ENCODE measurements at places on chromosomes 3 and 15.

DNA sequence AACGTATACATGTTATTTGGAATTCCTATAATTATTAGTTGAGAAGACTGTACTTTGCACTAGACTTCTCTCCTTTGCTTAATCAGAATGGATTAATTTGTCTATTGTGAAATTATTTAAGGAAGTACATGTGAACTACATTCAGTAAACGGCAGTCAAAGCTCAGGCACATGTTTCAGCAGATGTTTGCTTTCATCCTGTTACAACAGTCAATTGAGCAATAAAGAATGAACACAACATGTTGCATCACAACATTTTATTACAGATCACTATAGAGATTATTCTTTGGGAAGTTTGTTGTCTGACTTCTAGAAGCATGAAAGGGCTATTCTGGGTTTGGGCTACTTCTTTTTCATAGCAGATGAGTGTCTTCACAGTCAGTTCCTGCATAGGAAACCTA, 39.2 kb downstream of the RAB27A start:
- peak; percentile 93 for DNase-seq

GRCh38 chr15:29675791-29676301, 146.4 kb downstream of the TJP1 start:
- DNase-seq: no peak

DNA sequence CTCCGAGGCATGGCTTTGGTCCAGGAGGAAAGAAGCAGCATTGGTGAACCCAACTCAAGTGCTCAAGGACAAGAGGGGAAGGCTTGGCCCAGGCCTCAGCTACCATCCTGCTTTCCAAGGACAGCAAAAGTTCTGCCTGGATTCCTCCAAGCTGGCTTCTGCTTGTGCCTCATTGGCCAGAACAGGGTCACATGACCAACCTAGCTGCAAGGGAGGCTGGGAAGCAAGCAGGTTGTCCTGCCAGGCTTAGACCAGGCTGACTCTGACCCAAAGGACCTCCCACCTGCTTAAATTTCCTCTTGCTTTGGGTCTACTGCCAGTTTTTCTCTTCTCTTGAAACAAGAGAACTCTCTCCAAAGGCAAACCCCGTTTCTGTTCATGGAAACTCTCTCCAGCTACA, 70.7 kb downstream of the RPN1 start:
- DNase-seq: no peak

DNA sequence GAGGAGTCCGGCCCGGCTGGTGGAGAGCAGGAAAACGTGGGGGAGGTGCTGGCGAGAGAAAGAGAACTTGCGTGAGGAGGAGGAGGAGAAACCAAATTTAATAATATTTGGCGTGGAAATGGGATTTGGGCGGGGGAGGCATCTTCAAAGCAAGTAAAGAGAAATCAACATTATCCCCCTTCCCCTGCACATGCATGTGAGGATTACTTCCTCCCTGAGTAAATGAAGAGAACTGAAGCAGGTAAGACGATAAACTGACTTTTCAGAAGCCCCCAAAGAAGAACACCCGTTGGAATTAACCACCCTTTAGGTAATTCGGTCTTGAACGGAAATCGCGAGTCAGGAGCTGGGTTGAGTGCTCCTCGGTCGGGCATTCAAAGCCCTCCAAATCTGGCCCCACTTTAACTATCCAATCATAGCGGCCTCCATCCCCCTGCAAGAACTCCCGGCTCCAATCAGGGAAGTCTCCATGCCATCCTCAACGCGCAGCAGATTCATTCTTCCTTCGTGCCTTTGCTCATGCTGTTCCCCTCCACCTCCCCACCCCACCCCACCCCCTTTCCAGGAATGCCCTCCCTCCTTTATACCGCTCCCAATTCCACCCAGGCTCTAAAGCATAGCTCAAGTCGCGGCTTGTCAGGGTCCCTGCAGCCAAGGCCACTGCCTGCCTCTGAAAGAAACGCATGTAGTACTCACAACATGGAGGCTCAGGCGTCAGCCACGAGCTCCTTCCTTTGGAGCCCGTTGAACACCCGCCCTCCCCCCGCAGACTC, 545 bp upstream of the RFX7 start:
- DNase-seq: no peak

DNA sequence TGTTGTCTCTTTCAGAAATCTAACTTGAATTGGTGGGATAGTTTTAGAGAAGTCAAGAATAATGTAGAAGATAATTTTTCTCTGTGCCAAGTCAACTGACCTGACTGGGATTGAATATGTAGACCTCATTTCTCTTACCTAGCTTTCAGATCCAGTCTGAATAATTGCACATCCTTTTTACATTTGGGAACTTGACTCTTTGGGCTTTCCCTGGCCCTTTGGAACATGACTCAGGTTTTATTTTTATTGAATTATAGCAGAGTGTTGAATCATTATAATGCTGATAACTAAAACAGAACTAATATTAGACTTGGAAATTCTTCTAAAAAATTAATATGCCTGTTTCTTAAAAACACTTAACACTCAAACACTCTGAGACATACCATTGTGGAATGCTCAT, 76.5 kb downstream of the PFN2 start:
- no peak for DNase-seq

DNA sequence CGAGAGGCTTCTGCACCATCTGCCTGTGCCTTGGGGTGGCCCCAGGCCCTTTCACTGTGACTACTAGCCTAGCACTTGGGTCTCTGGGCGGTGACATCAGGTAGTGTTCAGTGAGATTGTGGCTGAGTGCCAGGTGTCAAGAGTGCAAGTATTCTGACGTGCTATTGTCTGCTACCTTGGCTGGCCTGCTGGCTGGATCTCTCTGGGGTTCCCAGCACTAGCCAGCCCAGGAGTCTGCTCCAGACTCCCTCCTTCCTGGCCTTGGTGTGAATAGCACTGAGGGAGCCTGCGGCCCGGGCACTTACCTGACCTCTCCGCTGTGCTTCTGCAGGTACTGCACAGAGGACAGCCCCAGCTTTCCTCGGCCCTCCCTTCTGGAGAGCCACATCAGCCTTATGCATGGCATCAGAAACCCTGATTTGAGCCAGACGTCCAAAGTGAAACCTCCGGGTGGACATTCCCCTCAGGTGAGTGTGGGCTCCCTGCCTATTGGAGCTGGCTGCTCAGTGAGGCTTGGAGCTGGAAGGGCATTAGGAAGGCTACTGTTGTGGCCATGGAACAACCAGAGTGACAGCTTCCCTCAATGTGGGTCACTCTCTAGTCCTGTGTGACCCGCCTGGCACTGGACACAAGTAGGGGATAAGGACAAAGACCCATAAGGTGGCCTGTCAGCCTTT, 17.5 kb upstream of the ALPK3 start:
- no peak for DNase-seq

- no peak for DNase-seq
Measured at GRCh38 chr15:66933932-66934867, 131.2 kb upstream of the SMAD3 start.

GRCh38 chr15:33243869-33244268, 49.4 kb upstream of the FMN1 start:
- DNase-seq: peak; percentile 30

DNA sequence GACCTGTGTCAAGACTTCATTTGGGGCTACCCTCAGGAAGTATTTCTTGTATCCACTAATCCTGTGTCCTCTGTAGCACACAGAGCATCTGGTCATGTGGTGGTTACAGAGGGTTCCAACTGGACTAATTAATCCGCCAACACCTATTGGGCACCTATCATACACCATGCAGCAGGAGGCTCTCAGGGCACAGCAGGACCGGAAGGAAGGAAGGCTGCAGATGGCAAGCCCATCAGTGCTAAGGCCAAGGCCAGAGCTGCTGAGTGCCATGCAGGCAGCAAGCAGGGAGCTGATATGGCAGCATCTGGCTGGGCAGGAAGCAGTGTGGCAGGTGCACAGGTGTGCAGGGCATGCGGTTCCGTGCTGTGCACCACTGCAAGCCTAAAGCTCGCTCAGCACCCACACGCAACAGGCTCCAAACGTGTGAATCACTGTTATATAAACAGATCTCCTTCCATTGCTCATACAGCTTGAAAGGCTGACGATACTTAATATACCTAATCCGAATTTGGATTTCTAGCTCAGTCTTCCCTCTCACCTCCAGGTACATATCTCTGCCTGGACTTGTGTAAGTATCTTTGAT, 64.4 kb upstream of the SNRPA1 start:
- no peak for DNase-seq

DNA sequence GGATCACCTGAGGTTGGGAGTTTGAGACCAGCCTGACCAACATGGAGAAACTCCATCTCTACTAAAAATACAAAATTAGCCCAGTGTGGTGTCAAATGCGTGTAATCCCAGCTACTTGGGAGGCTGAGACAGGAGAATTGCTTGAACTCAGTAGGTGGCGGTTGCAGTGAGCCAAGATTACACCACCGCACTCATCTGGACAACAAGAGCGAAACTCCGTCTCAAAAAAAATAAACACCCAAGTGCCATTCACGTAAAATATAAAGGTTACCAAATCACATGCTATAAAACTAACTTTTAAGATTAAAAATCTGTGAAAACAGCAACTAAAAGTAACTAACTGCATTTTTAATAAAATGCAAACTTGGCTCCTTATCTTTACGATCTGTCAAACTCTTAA, 8.9 kb downstream of the TRIM59 start:
- DNase-seq: no peak

GRCh38 chr15:96687388-96688107, 357.0 kb downstream of the NR2F2 start:
- DNase-seq: no peak

DNA sequence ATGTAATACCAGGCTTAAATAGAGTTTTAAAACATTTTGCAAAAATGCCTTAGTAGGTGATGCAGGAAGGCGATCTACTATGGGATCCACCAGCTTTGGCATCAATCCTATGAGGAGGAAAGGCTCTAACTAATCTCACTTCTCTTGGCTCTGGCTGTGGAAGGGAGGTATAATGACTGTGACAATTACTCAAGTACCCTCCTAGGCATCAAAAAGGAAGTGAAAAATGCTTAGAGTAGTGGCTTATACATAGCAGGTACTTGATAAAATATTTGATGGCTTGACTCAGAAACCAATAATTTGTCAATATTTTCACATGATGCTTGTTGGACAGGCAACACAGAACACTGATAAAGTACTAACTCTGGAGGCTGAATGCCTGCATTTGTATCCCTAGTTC, 34.1 kb upstream of the SERPINI2 start:
- no peak for DNase-seq

GRCh38 chr3:3665961-3666640, 133.1 kb upstream of the LRRN1 start:
- no peak for DNase-seq

DNA sequence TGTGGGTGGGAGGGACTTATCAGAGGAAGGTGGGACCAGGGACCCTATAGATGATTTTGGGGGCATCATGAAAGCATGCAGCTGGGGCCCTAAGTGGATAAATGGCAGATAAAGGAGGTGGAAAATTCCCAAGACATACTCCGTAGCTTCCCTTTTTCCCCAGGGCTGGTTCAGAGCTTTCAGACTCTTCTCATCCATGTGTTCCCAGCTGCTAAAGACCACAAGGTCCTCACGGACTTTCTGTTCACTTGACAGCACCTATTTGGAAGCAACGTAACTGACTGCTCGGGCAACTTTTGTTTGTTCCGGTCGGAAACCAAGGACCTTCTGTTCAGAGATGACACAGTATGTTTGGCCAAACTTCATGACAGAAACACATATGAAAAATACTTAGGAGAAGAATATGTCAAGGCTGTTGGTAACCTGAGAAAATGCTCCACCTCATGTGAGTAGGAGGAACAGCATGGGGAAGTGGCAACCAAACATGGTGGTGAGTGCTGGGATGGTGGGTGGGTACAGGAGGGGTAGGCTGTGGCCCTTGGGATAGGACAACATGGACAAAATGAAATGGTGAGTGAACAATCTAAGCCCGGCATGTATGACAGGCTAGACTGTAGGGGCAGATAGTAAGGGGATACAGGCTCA, 28.7 kb upstream of the SRPRB start:
- DNase-seq: no peak

GRCh38 chr3:78604341-78604740, 1163.5 kb downstream of the ROBO1 start:
- DNase-seq: no peak

DNA sequence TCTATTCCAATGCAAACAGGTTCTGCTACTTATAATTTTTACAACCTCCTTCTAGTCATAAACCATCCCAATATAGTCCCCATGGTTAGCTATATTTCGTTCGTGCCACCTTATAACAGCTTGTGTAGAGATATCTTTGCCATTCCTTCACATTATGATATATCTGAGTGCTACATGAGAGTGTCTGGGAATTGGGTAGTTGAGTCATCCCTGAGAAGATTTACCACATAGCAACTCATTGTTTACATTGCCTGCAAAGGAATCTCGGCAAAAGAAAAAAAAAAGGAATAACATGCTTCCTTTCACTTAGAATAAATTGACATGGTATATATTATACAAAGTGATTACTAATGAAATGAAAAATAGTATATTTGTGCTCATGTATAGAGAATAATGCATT, 86.0 kb upstream of the VGLL3 start:
- peak; percentile 81 for DNase-seq

- DNase-seq: peak; percentile 72
Measured at GRCh38 chr15:91866371-91866905, 12.9 kb downstream of the SLCO3A1 start.

DNA sequence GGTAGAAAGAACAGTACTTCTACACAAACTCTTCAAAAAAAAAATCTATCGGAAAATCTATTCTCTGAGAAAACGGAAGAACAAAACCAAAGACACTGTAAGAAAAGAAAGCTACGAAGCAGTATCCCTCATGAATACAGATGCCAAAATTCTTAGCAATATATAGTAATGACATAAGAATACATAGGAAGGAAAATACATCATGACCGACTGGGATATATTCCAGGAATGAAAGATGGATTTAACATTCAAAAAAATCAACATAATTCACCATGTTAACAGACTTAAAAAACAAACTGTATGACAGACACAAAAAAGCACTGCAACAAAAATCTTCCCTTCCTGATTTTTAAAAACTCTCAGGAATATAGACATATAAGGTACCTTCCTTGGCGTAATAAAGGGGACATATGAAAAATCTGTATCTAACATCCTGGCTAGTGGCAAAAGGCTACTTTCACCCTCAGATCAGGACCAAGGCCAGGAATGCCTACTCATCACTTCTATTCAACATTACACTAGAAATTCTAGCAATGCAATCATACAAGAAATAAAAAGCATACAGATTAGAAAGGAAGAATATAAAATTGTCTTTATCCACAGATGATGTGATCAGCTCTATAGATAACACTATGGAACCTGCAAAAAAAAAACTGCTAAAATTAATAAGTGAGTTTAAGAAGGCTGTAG, 77.6 kb upstream of the XXYLT1 start:
- DNase-seq: no peak

GRCh38 chr3:155254445-155254844, 39.0 kb downstream of the STRIT1 start:
- DNase-seq: no peak

Data from trophoblast cell (in vitro differentiated cells and primary cell).